CD4-positive, alpha-beta T cell treated with Interferon gamma for 1 hour (primary cell): ENCODE measurements at places on chromosomes 16 and 17.

- DNase-seq = no peak
These were observed 509.6 kb downstream of the CDH13 start for GRCh38 chr16:83136419-83136818.

- DNase-seq = no peak
These were observed 25.9 kb upstream of the SMURF2 start for GRCh38 chr17:64687961-64688360.

- no peak for DNase-seq
These were observed 6.5 kb downstream of the IRX5 start for GRCh38 chr16:54936979-54937670.

DNA sequence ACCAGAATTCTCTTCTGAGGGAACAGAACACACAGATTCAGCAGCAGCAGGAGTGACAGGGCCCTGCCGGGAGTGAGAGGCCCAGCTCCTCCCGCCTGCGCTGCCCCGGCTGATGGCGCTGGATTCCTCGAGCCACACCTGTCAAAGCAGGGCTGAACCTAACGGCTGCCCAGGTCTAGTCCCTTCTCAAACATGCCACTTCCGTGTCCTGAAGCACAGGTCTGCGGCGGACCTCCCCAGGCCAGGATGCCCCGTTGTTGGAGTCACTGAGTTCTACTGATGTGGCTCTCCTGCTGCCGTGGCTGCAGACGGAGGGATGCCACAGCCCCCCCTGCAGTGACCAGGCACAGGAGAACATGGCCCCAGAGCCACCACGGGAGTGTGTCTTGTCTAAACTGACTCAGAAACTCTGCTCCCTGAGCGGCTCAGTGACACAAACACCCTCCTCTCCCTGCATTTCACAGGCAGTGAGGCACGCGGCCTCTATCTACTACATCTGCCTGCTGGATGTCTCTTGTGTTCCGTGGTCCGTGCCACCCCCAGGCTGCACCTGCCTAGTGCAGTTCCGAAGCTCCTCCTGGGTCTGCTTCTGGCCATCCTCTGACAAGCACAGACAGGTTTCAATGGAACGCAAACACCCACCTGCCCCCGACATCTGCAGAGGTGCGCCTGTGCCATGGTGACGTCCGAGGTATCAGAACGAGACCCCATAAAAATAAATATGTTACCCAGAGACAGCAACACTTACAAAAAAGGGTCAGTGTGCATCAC is 44.7 kb upstream of the DNAH17 start:
- no peak for DNase-seq

DNA sequence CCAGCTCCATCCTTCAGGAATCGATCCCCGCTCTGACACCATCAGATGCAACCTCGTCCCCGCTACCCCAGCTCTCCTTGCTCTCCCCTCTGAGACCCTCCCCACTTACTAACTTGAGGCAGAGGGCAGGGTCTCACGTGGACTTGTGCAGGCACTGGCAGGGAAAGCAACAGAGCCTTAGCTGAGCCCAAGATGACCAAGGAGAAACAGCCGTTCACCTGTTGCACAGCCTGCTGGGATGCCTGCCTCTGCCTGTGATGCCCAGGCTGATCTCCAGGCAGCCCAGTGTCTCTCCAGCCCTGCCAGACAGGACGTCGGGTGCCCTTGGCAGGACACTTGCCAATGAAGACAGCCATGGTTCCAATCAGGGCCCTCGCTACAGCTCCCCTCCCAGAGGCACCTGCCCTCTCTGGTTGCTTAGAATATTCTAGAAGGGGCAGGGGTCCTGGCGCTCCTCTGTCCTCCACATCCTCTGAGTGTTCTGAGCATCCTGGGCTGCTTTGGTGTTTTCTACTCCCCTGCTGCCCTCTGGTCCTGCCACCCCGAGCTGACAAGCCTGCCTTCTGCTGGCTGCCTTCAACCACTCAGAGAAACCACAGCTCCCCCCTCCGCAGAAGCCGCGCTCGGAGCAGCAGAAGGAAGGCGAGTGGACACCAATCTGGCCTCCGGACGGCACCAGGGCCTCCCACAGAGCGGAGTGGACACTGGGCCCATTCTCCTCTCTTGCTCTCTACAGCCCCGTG is 6.7 kb downstream of the CEP295NL start:
- DNase-seq = no peak

DNA sequence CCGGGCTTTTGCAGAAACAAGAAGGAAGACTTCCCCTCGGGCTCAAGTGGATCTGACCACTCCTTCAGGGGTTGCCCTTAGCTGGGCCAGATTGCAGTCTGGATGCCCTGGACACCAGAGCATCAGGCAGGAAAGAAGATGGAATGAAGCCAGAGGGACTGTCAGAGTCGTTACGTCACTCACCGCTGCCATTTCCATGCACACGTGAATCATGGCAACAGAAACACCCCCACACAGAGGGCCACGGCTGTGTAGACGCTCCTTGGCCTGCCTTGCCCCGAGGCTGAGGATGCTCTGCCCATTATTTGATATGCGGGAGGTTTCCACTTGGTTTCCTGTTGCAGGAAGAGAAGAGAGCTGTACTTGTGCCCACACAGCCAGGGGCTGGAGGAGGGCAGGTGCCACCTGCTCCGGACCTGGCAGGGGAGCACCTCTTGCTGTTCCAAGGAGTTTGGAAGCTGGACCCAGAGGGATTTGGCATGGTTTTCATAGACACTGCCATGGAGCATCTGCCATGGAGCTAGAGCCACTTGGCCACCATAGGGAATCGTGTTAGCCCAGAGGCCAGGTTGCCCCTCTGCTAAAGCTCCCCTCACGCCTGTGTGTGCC is 29.4 kb downstream of the RBFOX3 start:
- no peak for DNase-seq

DNA sequence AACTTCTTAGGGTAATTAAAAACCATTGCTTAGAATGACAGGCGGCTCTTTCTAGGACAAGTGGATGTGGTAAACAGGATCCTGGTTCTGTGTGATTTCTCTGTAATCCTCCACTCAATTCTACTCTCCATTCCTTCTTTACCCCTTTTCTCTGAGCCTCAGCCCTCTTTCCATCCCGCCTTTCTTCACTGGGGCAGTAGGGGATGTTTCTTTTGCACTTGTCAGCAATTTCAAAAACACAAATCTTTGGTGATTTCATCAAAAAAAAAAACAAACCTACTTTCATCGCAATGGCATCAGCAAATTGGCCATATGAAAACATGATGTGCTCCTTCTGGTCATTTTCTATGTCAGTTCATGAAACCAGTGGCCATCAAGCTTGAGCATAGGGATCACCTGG is 104.6 kb downstream of the CDK5R1 start:
- no peak for DNase-seq

DNA sequence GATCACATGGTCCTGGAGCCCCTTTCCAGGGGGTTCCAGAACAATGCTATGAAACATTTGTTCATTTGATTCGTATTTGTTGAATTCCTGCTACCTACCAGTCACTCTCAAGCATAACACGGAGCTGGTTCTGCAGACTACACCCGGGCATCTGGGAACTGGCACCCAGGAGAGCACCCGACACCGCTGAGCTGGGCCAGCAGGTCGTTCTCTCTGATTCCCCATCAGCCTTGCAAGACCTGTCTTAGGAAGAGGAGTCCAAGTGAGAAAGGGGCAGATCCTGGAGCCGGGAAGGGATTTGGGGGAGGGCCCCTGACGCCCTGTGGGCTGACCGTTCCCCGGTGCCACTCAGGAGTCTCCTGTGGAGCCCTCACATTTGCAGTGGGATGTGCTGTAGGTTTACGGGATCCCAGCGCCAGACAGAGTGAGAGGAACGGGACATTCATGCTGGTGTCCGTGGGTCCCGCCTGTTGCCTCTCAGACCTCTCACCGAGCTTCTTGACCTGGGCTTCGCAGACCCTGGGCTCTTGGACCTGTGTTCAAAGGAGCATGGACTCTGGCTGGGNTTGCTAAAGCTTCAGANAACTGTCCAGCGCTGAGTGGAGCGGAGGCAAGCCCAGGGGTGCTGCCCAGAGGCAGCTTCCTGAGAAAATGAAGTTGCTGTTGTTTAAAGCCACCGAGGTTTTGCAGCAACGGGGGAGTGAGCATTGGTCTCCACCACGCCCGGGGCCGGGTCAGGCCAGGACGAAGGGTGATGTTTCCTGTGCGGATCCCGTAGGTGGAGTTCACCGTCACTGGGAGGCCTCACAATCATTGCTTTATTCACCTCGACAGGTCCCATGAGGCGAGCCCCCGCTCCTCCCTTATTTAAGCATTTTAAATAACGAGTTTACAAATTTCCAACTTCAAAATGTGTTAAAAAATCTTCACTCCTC is 49.2 kb downstream of the METRNL start:
- no peak for DNase-seq

GRCh38 chr16:22948603-22949368 is 134.8 kb downstream of the HS3ST2 start:
- peak; percentile 41 for DNase-seq

GRCh38 chr16:49883076-49884014 is 27.4 kb upstream of the ZNF423 start:
- DNase-seq = no peak

DNA sequence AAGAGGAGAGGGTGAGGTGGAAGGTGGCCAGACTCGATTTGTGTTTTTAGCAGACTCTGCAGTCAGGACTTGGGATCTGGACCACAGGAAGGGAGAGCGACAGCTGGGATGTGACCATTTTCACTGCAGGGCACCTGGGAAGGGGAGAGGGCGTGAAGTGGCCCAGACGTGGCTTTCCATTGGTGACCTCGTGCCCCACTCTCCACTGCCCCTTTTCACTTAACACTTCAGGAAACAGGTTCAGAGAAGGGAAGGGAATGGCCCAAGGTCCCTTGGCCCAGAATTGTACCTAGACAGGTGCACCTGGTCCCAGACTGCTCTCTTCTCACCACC is 22.9 kb upstream of the MPRIP start:
- no peak for DNase-seq

GRCh38 chr17:11852912-11853311 is 144.4 kb downstream of the ZNF18 start:
- no peak for DNase-seq

DNA sequence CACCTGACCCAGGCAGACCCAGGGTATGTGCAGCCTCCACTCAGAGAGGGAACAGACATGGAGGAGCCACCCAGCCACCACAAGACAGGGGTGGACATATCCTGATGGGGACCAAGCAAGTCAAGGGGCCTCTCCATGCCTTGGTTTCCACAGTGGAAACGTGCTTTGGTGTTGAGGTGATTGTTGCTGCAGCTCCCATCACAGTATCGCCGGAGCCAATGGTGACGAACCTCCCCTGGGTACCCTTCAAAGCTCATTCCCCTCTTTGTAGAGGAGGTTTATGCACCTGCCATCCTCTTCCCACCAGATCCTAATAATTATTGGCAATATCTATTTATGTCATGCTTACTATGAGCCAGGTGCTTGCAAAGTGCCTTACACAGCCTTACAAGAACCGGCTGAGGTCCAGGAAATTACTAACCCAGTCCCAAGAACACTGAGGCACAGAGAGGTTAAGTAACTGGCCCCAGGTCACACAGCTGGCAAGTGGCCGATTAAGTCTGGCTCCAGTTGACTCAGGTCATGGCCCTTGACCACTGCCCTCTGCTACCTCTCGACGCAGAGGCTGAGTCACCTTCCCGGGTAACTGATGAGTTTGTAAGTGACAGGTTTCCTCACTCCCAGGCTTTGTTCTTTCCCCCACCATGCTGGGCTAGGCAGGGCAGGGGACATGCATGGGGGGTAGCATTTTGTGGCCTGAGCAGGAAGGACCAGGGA is 20.6 kb downstream of the SLC12A3 start:
- DNase-seq = no peak

- DNase-seq = peak; percentile 85
These were observed 15.4 kb downstream of the FLYWCH1 start for GRCh38 chr16:2927010-2927646.

GRCh38 chr17:10092595-10092994 is 105.8 kb downstream of the GAS7 start:
- no peak for DNase-seq

DNA sequence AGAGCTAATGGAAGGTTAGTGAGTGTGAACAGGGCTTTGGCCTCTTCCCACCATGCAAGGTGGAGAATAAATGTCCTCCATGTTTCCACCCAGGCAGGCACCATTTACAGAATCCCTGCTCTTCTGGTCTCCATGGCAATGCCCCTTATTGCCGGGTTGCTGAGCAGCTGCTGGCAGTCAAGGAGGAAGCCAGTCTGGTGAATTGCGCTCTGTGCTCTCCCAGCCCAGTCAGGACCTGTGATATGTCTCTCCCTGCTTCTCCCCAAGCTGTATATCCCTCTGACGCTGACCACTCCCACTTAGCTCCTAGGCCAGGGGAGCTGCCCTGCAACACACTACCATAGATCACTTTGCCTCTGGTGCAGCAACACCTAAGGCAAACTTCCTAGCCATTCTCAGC is 402.1 kb upstream of the ERCC4 start:
- DNase-seq = no peak

- no peak for DNase-seq
These were observed 110.8 kb downstream of the CDYL2 start for GRCh38 chr16:80693553-80693952.

DNA sequence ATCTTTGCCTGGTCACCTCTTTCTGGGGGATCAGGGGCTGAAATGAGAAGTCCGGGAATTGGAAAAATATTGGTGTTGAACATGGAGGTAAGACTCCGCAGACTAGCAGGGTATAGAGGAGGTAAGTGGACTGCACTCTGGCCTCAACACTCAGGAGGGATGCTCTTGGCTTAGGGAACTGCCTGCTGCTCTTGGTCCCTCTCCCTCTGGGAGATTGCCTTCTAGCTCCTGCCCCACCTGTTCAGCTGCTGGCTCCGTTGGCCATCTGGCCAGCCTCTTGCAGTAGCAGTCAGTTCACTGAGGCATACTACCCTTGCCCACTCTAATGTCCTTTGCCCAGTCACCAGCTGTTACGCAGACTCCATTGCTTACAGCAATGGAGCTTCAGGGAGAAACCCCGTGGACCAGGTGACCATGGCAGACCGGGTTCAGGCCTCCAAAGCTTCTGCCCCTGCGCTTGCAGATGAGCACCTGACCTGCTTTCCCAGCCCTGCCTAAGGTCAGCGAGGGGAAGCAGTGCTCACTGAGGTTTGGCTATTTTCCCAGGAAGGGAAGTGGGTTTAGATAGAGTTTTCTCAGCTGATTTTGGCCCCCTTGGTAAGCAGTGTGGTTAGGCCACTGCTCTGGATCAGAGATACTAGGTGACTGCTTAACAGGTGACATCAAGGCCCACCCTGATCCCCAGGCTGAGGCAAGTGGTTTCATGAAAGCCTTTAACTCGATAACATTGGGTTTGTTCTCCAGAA is 11.9 kb downstream of the CDK5RAP3 start:
- DNase-seq = no peak

GRCh38 chr17:2911035-2911754 is 115.0 kb downstream of the RAP1GAP2 start:
- DNase-seq = no peak

GRCh38 chr16:85829171-85829719 is 29.8 kb downstream of the COX4I1 start:
- no peak for DNase-seq

DNA sequence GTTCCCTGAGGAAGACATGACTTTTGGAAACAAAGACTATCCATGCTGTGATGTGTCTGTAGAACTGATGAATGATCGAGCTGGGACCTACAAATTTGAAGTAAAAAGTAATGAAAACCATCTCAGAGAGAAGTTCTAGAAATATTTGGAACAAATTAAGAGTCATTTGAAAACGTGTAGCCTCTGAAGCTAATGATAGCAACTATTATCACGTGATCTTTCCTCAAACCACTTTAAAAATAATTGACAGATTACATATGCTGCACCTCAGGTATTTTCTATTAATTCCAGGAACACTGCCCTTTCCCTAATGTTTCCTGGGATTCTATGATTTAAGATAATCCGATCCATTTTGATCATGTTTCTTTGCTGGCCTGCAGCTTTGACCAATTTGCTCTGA is 990.3 kb downstream of the CDH8 start:
- no peak for DNase-seq
